ENCODE measurements at places on chromosomes 7 and 10.

DNA sequence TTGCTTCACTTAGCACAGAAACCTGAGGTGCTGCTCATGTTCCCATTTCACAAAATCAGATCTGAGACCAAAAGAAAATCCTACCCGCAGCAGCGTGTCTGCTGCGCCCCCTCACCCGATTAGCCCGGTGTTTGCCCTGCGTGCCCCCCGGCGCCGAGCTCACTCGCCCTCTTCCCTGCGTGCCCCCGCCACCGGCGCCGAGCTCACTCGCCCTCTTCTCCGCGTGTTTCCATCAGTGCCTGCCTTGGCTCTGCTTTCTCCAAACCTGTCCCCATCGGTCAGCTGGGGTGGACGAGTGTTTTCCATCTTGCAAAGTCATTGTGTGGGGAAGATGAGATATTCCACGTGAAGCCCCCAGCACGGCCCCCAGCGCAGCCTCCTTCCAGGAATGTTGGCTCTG, 225.3 kb upstream of the PITRM1 start:
- DNase-seq: no peak

DNA sequence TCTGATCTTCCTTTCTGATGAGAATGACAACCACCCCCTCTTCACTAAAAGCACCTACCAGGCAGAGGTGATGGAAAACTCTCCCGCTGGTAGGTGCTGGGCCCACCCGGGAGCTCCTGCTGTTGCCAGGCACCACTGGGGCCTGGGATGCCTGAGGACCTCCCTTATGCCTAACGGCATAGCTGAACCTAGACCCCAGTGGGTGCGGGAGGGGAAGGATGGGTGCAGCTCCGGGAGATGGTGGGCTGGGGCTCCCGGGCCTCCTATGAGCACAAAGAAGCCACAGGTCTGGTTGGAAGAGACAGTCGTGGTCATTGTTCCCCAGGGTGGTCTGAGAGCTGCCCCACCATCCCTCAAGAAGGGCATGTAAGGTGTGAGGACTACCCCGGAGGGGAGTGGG, 15.6 kb upstream of the VSIR start:
- DNase-seq: no peak

DNA sequence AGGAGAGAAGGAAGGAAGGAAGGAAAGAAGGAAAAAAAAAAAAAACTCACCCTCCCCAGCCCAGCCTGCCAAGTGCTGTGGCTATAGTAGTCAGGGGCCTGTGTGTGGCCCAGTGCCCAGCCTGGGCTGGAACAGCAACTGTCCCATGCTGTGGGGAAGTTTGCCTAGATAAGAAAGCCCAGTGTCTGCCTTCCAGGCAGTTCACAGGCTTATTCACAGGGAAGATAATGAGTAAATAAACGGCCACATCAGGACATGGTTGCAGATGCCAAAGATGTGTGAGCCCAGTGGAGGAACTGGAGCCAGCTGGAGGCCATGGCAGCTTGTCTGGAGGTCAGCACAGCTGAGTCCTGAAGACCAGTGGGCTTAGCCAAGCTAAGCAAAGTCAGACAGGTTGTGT, 132.4 kb upstream of the FOXK1 start:
- no peak for DNase-seq

DNA sequence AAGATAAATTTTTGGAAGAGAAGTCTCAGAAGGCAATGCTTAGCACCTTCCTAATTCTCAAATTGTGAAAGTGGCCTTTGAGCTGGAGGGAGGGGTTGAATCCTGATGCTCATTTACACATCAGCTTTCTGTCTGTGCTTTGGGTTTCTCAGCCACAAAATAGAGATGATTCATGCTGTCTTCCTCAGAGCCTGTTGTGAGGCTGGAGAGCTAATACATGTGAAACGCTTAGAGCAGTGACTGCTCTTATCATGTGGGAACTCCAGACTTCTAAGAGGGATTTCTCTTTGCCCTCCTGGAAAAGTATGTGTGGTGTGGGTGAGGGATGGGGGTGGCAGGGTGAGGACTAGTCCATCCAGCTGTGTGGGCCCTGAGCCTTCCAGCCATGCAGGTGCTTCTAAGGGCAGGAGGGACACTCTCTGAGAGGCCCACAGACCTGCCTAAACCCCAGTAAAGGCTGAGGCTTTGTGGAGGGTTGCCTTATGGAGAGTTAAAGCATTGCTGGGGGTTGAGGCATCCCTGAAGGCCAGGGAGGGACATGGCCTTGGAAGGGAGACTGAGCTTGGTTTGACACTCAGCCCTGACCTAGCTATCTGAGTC, 4.8 kb upstream of the EVX1 start:
- DNase-seq: no peak

GRCh38 chr10:71965623-71966022, 1.4 kb downstream of the CHST3 start:
- no peak for DNase-seq

DNA sequence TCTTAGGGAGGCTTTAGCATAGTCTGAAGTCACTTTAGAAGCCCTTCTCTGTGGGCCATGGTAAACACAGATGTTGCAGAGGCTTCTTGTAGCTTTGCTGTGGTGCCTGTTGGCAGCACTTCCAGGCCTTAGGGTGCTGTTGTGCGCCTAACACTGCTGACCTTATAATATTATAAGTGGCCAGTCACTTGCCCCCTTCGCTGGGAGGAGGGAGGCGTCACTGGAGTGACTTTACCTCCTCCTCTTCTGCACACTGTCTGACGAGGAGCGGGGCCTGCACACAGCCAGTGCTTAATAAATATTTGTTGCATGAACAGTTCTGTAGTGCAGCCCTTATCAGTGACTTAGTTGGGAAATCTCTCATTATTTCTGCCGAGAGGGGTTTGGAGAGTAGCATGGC, 63.3 kb downstream of the WDR37 start:
- no peak for DNase-seq

GRCh38 chr10:13092291-13093102, 7.5 kb upstream of the OPTN start:
- no peak for DNase-seq

- no peak for DNase-seq
These were observed 566 bp downstream of the ZNF789 start for GRCh38 chr7:99473315-99473596.

GRCh38 chr7:99422625-99423024, 13.9 kb downstream of the BUD31 start:
- DNase-seq: no peak

DNA sequence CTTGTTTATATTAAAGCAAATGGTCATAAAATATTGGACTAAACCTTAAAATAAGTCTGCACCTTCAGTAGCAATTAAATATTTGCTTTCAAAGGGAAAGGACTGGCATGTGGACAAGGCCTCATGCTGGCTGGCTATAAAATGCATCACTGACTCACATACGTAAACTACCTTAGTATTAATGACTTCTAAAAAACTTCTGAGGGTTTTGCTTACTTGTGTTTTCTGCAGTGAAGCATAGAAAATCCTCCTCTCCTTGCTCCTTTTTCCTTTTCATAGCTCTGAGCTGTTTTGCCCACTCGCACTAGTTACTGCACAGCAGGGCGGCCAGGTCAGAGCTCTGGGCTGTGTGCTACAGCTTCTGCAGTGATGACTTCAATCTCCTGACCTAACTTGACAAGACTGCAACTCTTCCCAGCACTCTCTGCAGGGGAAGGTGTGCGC, 82.3 kb downstream of the CUL2 start:
- DNase-seq: no peak

GRCh38 chr10:115539142-115539762, 446.1 kb downstream of the ATRNL1 start:
- no peak for DNase-seq

DNA sequence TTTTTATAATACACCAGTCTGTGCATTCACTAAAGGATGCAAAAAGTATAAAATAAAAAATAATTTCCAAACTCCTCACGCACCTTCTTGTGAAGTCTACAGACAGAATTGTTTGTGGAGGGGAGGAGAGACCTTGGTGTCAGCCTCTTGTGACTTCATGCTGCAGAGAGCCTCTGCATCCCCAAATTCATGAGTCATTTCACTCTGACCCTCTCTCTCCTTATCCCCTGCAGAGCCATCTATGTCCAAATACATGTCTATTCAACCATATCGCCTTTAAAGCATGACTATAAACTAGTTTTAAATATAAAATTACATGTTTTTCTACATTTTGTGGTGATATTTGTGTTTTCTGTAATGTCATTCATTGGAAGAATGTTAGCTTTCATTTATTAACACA, 6.0 kb downstream of the CREB5 start:
- no peak for DNase-seq

DNA sequence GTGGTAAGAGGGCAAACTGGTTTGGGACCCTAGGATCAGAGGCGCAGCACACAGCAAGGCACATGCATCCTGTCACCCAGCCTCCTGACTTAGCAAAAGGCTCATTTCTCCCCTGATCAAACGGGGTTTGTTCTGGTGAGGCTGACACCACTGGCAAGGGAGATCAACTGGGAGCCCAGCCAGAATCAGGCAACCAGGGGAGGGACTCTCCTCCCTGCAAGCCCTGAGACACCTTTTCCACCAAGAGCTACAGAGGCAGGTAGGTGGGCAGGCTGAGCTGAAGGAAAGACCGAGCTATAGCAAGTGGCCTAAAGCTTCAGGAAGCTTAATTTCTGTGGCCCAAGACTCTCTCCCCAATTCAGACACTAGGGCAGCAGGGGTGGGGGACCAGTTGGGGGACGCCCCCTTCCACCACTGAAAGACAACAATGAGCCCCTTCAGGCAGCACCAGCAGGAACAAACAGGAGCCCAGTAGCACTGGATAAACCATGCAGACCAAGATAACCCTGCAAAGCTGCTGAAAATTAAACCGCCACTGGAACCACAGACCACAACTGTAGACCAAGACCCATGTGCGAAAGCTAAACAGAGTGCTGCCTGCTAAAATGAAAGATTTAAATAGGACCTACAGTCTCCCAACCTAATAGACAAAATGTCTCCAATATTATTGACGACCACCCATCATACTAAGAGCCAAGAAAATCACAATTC, 27.1 kb upstream of the SAR1A start:
- DNase-seq: no peak

DNA sequence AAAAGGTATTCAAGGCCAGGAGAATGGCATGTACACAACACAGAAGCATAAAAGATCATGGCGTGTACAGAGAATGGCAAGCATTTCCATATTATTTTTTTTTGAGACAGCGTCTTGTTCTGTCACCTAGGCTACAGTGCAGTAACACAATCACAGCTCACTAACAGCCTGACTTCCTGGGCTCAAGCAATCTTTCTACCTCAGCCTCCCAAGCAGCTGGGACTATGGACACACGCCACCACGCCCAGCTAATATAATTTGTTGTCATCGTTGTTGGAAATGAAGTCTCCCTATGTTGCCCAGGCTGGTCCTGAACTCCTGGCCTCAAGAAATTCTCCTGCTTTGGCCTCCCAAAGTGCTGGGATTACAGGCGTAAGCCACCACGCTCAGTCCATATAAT, 27.3 kb downstream of the ANXA7 start:
- DNase-seq: no peak

DNA sequence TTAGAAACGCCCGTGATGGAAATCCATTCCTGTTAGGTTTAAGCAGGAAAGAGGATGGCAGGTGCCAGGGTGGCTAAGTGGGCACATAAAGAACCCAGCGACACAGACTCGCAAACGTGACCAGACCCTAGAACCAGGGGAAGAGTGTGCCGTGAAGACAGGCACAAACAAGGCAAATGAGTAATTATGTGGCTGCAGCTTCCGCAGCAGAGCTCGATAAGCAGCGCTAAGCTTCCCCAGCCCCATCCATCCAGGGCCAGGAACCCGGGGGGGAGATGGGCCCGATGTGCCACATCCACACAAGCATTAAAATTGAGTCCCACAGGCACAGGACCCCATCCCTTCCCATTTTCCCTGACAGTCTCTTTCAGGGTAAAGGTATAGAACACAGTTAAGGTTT, 14.0 kb upstream of the ZFAND2A start:
- DNase-seq: no peak

DNA sequence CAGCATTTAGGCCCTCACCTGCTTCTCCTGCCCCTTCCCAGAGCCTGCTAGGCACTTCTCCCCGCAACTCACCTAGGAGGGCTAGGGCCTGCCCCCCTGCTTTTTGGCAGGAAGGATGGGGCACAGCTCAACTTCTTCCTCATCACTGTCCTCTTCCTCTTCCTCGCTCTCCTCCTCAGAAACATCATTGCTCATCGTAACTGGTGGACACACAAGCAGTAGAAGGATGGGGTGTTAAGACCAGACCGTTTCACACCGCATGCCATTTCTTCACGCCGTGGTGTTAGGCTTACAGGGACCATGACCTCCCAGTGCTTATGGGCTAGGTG, 1.6 kb downstream of the NPM3 start:
- no peak for DNase-seq

- no peak for DNase-seq
These were observed 170.0 kb downstream of the SLC25A13 start for GRCh38 chr7:96151889-96152288.

DNA sequence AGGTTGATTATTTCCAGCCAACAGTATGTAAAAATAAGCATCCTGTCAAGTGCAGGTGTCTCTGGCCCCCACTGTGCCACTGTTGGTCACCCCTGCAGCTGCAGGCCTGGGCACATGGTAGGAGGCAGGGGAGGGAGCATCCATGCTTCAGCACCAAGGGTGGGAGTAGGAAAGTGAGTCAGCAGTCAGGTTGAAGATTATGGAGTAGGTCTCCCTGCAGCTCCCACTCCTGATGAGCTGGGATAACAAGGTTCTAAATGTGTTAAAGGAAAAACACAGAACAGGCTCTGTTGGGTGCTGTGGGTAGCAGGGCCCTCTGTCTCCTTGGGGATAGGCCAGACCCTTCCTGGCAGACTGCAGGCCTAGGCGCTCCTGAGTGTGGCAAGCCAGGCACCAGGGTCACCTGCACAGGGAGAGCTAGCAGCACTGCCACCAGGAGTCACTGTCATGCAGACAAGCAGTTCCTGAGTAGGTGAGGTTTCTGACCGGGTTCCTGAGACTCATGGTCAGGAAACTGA, 59.3 kb downstream of the NUDCD3 start:
- no peak for DNase-seq

GRCh38 chr10:63614371-63614891, 93.2 kb downstream of the REEP3 start:
- no peak for DNase-seq

DNA sequence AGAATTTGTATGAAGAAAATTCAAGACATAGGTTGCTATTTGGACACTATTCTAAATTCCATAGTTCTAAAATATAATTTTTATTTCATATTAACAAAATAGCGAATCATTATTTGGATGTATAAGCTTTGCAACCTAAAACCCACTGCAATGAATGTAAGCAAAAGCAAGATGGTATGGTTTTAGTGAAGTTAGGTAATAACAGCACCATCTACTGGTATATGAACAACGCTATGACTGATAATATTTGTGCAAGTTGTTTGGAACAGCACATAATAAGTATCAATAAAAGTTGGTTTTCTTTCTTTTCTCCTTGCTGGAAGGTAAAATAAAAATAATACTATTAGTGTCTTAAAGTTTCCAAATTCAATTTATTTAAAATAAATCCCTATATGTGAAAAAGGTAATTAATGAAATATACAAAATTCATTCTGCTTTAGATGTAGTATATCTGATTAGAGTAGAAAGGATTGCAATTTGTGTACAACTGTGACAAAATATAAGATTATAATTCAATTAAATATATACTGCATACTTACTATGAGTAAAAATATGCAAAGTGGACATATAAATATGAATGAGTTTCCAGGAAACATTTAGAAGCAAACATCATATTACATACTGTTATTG, 79.0 kb upstream of the LSM8 start:
- DNase-seq: no peak

- DNase-seq: no peak
These were observed 10.0 kb upstream of the TLX1 start for GRCh38 chr10:101120884-101121653.

All from stimulated activated CD4-positive, alpha-beta T cell treated with anti-CD3 and anti-CD28 coated beads, Interleukin-2, amount 100 ng/mL, for 48 hours (primary cell).